ENCODE measurements at places on chromosomes 2 and 18.

GRCh38 chr2:180057706-180058412 lies 50.8 kb upstream of the CWC22 start:
- no peak for DNase-seq

- DNase-seq, result no peak
Observed at GRCh38 chr2:12043131-12043530, 296.7 kb downstream of the LPIN1 start.

DNA sequence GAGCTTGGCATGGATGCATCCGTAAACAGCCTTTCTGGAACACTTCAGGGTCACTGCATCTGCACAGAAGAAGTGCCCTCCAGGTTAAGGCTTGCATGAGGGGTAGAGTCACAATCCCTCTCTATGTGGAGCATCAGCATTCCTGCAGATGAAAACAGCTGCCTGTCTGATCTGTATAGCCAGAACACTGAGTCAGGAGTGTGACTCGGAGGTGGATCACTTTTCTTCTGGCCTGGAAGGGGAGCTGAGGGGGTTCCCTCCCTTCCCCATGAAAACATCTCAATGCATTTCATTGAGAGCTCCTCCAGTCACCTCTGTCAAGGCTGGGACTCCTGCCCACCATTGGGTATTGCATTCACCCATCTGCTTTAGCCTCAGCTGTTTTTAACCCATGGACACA lies 72.5 kb upstream of the SERPINE2 start:
- DNase-seq, result no peak

DNA sequence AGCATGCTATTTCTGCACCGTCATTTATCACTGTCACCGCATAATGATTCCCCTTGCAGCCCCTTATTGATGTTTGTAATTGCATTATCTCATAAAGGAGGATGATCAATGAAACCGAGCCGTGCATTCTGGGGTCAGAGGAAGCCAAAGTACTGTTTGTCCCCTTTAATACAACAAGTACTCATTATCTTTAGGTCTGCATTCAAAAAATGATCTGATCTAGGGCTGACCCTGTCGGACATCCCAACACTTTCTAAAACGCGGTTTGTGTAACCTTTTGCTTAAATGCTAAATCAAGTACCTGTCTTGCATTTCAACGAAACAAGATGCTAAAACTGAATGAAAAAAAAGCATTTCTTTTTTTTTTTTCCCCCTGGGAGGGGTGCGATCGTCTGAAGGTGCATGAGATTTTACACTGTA lies 143.8 kb downstream of the MEIS1 start:
- no peak for DNase-seq

DNA sequence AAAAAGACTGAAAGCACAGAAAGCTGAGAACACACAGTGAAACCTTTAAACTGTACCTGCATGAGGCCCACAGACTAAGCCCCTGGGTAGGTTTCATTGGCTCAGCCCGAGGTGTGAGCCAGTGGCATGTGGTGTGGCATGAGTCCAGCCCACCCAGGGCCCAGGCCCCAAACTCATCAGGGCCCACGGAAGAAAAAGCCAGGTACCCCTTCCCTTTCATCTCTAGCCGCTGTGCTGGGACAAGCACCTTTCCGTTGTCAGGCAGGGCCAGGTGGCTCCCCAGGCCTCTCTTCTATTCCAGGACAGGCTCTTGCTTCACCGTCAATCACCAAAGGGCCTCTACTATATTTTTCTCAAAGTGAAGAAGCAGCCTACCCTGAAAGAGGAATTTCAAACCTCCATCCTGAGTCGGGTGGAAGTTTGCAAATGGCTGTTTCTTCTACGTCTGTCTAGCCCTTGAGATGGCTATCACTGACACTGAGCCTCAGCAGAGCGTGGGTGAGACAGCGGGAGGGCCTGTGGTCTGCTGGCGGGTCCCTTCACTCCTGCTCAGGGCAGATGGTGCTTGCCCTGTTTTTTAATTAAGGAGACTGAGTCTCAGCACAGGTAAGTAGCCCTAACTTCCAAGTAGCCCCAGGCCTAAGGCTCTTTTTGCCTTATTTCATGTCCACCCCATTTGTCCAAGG lies 8.6 kb downstream of the DNAJB2 start:
- DNase-seq, result no peak

DNA sequence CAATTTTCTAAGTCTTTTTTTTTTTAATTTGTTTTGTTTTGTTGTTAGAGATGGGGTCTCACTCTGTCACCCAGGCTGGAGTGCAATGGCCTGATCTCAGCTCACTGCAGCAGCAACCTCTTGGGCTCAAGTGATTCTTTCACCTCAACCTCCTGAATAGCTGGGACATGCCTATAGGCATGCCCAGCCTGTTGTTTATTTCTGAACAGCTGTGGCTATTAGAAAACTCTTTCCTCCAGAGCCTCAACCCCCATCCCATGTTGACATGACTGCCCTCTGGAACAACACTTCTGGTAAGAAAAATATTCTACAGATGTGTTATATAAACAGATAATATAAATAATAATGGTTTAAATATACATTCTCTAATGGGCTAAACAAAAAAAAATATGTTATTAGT lies 44.4 kb upstream of the TWSG1 start:
- no peak for DNase-seq

DNA sequence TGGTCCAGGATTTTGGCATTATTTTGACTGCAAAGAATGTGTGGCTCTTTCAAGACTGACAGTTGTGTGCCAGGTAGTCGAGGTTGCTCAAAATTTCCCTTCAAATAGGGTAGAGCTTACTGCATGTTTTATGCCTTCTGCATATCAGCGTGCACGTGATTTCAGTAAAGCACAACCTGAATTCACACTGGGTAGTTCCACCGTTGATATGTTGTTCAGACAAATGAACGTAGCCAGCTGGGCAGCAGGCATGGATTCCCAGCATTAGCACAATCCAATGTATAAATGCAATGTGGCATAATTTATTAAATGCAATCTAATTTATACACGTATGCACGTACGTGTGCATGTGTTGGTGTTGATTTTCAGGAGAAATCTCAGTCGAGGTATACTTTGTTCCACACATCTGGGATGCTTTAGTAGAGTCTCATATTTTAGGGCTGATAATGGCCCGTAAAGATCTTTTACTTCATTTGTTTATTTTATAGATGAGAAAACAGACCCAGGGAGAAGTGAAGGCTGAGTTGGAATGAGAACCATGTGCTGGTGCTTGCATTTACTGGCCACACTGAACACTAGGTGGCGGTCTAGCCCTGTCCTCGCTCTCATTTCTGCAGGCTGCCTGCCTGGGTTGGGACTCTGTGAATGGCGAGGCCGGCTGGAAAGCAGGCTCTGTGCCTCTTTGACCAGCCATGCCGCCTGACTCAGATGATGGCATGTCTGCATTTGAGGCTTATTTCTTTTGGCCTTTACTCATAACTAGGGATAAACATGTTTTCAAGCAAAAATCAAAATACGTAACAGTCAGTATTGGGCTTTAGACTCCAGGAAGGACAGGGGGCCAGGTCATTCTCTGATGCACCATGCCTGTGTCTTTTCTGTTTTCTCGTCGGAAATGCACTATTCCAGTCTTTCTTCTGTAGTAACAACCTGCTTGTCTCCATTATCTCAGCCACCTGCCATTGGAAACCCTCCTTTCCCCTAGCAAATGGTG lies 120.4 kb downstream of the RNF144A start:
- DNase-seq, result peak; percentile 70

DNA sequence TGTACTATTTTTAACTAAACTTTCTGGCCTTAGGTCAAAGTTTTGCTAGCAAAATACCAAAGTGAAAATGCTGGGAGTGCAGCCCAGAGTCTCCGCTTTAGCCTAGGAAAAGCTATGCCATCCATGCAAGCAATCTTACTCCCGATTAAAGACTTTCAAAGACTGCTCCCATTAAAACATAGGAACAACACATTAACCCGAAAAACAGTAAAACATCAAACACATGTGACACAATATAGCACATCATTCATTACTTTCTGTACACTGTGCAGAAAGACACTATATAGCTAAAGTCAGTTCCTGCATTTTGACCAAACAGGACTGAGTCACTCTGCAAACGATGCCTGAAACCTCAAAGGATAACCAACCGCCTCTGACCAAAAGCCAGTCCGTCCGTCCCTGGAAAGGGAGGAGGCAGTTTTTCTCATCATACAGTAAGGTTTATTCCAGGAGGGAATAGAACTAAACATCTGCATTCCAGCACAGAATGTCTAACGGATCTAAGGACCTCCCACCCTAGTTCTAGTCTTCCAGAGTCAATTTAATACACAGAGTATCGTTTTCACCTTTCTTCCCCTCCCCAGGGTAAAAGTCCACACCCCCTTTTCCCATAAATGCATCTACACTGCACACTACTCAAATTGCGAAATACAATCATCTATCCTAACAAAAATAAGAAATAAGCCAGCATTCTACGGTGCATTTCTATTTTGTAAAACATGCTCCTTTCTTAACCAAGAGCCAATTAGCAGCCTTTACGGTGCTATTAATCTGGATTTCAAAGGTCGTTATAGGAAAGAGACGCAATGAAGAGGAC lies 1.7 kb downstream of the ROCK2 start:
- DNase-seq, result no peak

DNA sequence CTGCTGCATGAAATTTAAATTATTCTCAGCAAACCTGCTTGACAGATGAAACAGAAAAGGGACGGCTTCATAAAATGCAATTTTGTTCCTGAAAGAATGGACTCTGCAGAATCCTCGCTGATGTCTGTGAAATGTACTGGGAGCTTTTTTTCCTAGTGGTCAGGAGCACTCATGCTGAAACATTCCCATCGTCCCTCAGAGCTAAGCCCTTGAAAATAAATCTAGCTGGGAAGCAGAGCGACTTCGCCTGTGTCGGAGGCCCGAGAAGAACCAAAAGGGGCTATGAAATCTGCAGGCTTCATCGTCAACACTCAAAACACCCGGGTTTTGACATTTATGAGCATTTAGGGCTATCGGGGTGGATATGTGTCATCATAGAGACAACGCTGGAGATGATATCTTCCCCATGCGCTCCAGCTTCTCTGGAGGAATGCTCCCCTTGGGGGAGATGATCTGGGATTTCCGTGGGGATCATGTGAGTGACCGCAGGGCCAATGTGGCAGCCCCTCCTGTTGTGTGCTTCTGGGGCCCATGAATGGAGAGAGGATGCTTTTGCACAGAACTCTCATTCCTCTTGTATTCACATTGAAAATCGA lies 182.3 kb downstream of the KLHL29 start:
- DNase-seq, result no peak

GRCh38 chr2:127796389-127796788 lies 14.6 kb downstream of the WDR33 start:
- DNase-seq, result no peak

GRCh38 chr2:55732854-55733253 lies 39.2 kb upstream of the PNPT1 start:
- no peak for DNase-seq

DNA sequence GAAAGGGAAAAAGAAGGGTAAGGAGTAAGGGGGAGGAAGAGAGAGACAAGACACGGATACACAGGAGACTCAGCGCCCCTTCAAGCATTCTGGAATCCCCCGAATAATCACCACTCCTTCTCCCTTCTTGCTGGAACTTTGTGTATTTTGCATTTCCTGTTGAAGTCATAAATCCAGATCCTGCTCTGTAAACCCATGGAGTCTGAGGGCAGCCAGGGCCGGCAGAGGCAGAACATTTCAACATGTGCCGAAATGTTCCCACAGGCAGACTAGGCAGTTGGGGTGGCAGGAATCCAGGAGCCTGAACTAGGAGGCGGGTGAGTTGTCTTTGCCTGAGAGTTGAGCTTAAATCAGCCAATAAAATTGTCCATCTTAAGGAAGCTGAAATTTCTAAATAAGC lies 193.1 kb downstream of the SH3RF3 start:
- no peak for DNase-seq

GRCh38 chr2:78779761-78780160 lies 245.7 kb upstream of the REG3G start:
- DNase-seq, result no peak

- DNase-seq, result no peak
Observed at GRCh38 chr2:175350105-175350504, 168.6 kb upstream of the ATP5MC3 start.

DNA sequence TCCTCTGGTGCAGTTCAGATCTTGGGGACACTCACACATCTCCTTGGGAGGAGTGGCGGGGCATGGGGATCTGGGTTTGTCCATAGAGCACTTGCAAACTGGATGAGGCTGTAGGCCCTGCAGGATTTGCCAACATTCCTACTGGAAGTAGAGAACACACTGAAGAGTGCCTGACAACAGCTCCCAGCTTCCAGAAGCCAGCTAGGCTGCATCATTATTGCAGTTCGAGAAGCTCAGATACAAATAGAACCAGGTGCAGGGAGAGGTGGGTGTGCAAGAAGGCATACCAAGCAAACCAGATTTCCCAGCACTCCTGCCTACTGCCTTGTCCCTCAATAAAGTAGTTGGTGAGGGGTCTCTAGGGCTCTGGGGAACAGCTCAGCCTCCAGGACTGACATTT lies 52.5 kb downstream of the RHOB start:
- DNase-seq, result no peak

DNA sequence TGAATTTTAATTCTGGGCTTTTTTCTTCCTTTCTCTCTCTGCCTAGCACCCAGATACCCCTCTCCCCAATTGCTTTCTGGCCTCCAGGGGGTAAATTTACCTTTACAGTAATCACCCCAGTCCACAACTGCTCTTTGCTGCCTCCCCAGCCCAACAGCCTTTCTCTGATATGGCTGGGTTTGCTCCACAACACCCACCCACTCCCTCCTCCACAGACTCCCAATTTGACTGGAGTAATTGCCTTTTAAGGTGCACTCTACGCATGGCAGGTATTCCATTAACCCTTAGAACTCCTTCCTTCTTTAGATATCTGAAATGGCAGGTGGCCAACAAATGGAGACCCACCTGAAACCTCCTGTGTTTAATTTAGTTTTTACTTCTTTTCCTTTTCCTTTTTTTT lies 3.6 kb downstream of the CELF4 start:
- no peak for DNase-seq

DNA sequence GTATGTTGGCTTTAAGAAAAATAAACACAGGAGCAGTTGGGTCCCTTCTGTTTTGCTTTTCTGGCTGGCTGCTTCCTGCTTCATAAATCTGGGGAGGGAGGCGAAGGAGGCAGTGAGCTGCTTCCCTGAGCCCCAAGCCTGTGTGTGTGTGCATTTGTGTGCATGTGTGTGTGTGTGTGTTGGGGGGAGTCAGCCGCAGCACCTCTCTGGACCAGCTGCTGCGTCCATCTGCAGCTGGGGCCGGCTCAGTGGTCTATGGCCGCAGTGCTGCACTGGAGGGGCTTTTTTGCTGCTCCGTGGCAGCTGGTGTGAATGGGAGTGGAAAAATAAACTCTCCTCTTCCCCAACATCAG lies 192.3 kb downstream of the RNF144A start:
- peak; percentile 33 for DNase-seq

- DNase-seq, result no peak
Observed at GRCh38 chr2:209307161-209308001, 116.5 kb upstream of the MAP2 start.
